ENCODE measurements at places on chromosomes 1 and 21.

DNA sequence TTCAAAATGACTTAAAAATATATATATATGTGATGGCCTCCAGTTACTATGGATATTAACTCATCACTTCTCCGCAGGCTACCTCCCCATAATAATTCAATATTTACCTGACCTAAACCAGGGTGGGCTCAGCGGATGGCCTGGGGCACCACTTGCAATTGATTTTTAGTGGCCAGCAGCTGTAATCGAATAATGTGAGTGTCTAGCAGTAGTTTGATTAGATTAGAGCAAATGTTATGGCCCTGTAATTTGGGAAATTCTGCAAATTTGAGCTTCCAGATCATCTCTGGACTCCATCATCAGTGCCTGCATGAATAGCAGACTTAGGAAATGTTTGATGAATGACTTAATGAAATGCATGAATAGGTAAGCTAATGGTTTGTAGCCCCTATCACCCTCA is 14.7 kb downstream of the SUSD4 start:
- DNase-seq, result no peak

DNA sequence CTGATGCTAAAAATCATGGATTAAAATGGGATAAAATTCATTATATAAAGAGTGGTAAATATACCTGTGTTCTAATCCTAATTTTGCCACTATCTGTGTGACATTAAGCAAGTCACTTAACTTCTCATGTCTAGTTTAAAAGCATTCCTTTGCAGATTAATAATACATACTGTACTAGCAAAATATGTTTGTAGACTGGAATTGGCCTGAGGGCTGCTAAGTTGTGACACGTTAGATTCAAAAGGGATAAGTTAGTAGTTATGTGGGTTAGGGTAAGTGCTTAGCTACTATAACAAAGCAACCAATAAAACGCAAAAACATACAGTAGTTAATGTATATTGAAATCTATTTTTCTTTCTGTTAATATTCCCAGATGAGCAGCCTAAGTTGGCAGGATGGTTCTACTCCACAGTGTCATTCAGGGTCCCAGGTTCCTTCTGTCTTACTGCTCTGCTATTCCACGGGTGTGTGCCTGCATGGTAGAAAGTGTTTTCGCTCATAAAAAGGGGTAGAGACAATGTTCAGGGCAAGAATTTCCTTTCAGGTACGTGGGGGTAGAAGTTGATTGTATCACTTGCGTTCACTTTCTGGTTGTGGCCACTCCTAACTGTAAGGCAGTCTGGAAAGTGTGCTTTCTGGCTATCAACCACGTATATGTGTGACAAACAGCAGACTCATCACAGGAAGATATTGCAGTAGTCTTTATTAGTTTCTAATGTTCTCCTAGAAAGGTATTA is 239.8 kb downstream of the NFIA start:
- DNase-seq, result no peak

- no peak for DNase-seq
These were observed 23.6 kb upstream of the NEK2 start for GRCh38 chr1:211699059-211699458.

DNA sequence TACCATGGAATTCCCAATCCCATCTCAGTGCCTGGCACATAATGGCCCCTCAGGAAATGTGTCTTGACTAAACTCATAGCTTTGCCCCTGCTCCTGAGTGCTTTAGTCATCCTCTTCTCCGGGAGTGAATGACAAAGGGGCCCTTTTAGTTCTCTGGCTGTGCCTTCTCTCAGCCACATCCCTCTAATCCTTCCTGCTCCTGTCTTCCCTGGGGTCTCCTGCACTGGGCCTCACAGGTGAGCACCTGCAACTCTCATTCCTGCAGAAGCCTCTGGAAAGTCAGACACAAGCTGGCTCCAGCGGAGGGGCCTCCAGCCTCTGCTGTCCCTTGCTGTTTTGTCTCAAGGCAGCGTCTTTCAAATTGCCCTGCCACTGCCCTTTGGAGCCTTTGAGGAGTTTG is 14.0 kb upstream of the ETV3L start:
- DNase-seq, result no peak
